ENCODE measurements at places on chromosomes 4 and X. TPM values are rescaled to one million over a fixed set of nuclear protein-coding genes. Genes with fewer than 3 reads are reported as not detected.
A peak's percentile ranks its signal among the peaks of the same experiment; 100 is the strongest.

- no peaks in the 10 kb centered on the region for H3K36me3 ChIP-seq
- H3K4me1 ChIP-seq = peaks cover 16% of the 10 kb centered on the region
- no peak overlapping the region for H3K4me3 ChIP-seq
- DNase-seq = peak; percentile 41
- H3K27ac ChIP-seq = no peak overlapping the region
- H3K27me3 ChIP-seq = no peaks in the 10 kb centered on the region
Measured at GRCh38 chr4:128558896-128559679, 250.4 kb upstream of the JADE1 start.

GRCh38 chr4:176425035-176425434 is 105.3 kb downstream of the SPCS3 start:
- H3K27me3 ChIP-seq = no peaks in the 10 kb centered on the region
- H3K4me1 ChIP-seq = no peaks in the 10 kb centered on the region
- no peak overlapping the region for H3K27ac ChIP-seq
- no peaks in the 10 kb centered on the region for H3K36me3 ChIP-seq

DNA sequence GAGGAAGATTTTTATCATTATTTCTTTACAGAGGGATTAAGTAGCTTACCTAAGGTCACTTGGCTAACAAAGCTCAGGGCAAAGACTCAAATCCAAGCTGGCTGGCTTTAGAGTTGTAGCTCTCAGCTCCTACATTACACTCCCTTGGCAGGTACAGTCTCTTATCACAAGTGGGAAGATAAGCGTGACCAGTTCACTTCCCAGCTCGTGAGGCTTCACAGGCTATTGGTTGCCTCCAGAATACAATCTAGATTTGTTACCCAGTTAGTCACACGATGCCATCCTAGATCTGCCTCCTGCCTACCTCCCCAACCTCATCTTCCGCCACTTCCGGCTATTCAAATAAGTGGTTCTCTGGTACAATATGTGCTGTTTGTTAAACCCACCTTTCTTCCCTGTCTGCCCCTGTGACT is 3.7 kb downstream of the MMRN1 start:
- no peak overlapping the region for H3K4me3 ChIP-seq
- no peaks in the 10 kb centered on the region for H3K4me1 ChIP-seq
- H3K27ac ChIP-seq = no peak overlapping the region
- no peak for DNase-seq
- H3K27me3 ChIP-seq = no peaks in the 10 kb centered on the region
- no peaks in the 10 kb centered on the region for H3K36me3 ChIP-seq

GRCh38 chr4:127604949-127605709 is 27.6 kb upstream of the INTU start:
- H3K4me3 ChIP-seq = no peak overlapping the region
- H3K4me1 ChIP-seq = no peaks in the 10 kb centered on the region
- peak; percentile 48 for DNase-seq
- peaks cover 10% of the 10 kb centered on the region for H3K27me3 ChIP-seq
- no peak overlapping the region for H3K27ac ChIP-seq

DNA sequence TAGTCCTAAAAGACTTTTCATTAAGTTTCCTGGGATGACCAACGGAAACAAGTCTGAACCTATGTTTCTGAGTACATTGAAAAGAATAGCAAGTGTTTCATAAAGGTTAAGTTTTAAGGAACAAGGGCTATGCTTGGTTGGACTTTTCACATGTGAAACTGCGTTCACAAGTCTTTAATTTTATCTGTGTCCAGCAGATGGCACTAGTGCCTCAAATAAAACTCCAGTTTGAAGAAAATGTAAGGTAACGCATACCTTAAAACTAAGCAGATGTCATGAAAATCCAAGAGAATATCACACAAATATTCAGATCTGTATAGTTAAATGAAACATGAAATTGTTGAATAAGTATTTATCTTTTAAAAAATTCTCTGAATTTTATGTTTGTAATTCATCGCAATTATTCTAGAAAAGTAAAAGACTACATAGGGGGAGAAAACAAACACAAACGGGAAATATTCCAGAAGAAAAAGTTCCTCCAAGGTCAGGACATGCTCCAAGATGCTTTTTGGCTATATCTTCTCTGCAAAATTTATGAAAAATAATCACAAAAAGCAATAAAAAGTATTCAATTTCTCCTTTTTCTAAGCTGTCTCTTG is 89.6 kb upstream of the MAD2L1 start:
- no peaks in the 10 kb centered on the region for H3K36me3 ChIP-seq
- H3K4me3 ChIP-seq = no peak overlapping the region
- no peaks in the 10 kb centered on the region for H3K4me1 ChIP-seq
- peak; percentile 80 for DNase-seq
- 0 out of 2 replicates have a peak, but pooled peaks cover 2% of the 10 kb centered on the region for H3K27me3 ChIP-seq

GRCh38 chrX:10206317-10206716 is 49.5 kb downstream of the CLCN4 start:
- H3K36me3 ChIP-seq = no peaks in the 10 kb centered on the region
- H3K27me3 ChIP-seq = no peaks in the 10 kb centered on the region
- H3K4me1 ChIP-seq = no peaks in the 10 kb centered on the region
- no peak for DNase-seq

GRCh38 chr4:7750523-7750922 is 189.1 kb downstream of the AFAP1 start:
- H3K27ac ChIP-seq = no peak overlapping the region
- H3K27me3 ChIP-seq = no peaks in the 10 kb centered on the region
- no peak for DNase-seq
- H3K36me3 ChIP-seq = 0 out of 2 replicates have a peak, but pooled peaks cover 2% of the 10 kb centered on the region
- peaks cover 1% of the 10 kb centered on the region for H3K4me1 ChIP-seq

GRCh38 chrX:1717373-1717772 is 102.5 kb downstream of the ASMT start:
- H3K27ac ChIP-seq = no peak overlapping the region
- H3K36me3 ChIP-seq = no peaks in the 10 kb centered on the region
- no peaks in the 10 kb centered on the region for H3K4me1 ChIP-seq
- H3K4me3 ChIP-seq = no peak overlapping the region
- no peaks in the 10 kb centered on the region for H3K27me3 ChIP-seq

- H3K27me3 ChIP-seq = peaks cover 7% of the 10 kb centered on the region
- H3K36me3 ChIP-seq = no peaks in the 10 kb centered on the region
- no peaks in the 10 kb centered on the region for H3K4me1 ChIP-seq
- H3K4me3 ChIP-seq = no peak overlapping the region
- no peak for DNase-seq
- H3K27ac ChIP-seq = no peak overlapping the region
Measured at GRCh38 chr4:152676052-152676854, 3.5 kb downstream of the TMEM154 start.

- no peaks in the 10 kb centered on the region for H3K27me3 ChIP-seq
- H3K27ac ChIP-seq = no peak overlapping the region
- no peaks in the 10 kb centered on the region for H3K36me3 ChIP-seq
- no peak overlapping the region for H3K4me3 ChIP-seq
- DNase-seq = no peak
Measured at GRCh38 chr4:25131926-25132325, 28.3 kb downstream of the SEPSECS start.

DNA sequence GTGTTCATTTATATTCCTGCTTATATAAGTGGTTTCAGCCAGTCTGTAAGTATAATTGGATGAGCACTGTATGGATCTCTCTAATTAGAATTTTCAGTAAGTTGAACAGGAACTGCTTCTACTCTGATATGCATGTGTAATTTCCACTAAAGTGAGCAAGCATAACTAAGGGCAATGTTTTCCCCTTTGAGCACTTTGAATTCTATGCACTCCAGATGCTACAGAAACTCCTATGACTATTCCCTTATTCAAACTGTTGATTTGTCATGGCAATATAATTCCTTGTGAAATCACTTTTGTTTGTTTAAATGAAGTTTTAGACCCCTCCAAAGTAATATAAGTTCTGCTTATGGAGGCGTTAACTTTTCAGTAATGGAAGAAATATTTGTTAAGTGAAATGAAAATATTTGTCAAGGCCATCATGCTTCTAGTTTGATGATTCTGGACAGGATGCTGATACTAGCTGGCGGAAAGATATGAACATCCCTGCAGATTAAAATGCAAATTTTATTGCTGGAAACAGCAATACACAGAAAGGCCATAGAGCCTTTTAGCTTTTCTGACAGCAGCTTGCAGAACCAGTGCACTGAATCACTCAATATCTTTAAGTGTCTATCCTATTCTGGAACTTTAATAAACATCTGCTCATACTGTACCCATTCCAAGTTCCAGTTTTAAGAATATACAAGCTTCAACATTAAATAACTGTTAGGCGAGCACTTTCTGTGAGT is 1460.8 kb downstream of the RAPGEF2 start:
- H3K27me3 ChIP-seq = no peaks in the 10 kb centered on the region
- DNase-seq = no peak
- no peak overlapping the region for H3K4me3 ChIP-seq
- H3K4me1 ChIP-seq = no peaks in the 10 kb centered on the region
- no peaks in the 10 kb centered on the region for H3K36me3 ChIP-seq

GRCh38 chr4:186192066-186192612 is 772 bp downstream of the CYP4V2 start:
- peak; percentile 48 for DNase-seq
- H3K4me3 ChIP-seq = peak overlapping the region; percentile 75
- H3K27ac ChIP-seq = peak overlapping the region; percentile 80
- H3K4me1 ChIP-seq = no peaks in the 10 kb centered on the region
- peaks cover 2% of the 10 kb centered on the region for H3K36me3 ChIP-seq

- H3K4me1 ChIP-seq = no peaks in the 10 kb centered on the region
- no peak for DNase-seq
- no peaks in the 10 kb centered on the region for H3K36me3 ChIP-seq
Measured at GRCh38 chr4:77127215-77127614, 29.8 kb upstream of the CCNG2 start.

- no peak overlapping the region for H3K27ac ChIP-seq
- no peaks in the 10 kb centered on the region for H3K4me1 ChIP-seq
- no peaks in the 10 kb centered on the region for H3K36me3 ChIP-seq
- DNase-seq = no peak
- H3K27me3 ChIP-seq = peaks cover 2% of the 10 kb centered on the region
Measured at GRCh38 chrX:40878766-40879165, 143.4 kb upstream of the MED14 start.

Gene CLDN24
- total RNA-seq = not detected

Gene PJA1
- total RNA-seq = 26.7 TPM

Gene TACR3
- not detected for total RNA-seq

Gene GATA1
- total RNA-seq = not detected

Gene ZCCHC18
- total RNA-seq = 0.36 TPM

Gene GPRASP2
- 24.7 TPM for total RNA-seq

Gene TCP11X1
- total RNA-seq = not detected

Gene ABCG2
- total RNA-seq = 1.4 TPM

Gene PYURF
- 43.4 TPM for total RNA-seq

Gene EXOC1L
- not detected for total RNA-seq

Gene SYNPO2
- total RNA-seq = 1.7 TPM

Gene MGAT4D
- total RNA-seq = not detected
